Activated naive CD8-positive, alpha-beta T cell treated with anti-CD3 and anti-CD28 coated beads, Interleukin-2, amount 10 ng/mL, durations not matched to agents 7 days and 5 days (primary cell): ENCODE measurements at places on chromosomes 11 and 22. TPM values are rescaled to one million over a fixed set of nuclear protein-coding genes. Genes with fewer than 3 reads are reported as not detected.

- DNase-seq, result no peak
Measured at GRCh38 chr11:7924536-7924935, 6.5 kb downstream of the OR10A6 start.

DNA sequence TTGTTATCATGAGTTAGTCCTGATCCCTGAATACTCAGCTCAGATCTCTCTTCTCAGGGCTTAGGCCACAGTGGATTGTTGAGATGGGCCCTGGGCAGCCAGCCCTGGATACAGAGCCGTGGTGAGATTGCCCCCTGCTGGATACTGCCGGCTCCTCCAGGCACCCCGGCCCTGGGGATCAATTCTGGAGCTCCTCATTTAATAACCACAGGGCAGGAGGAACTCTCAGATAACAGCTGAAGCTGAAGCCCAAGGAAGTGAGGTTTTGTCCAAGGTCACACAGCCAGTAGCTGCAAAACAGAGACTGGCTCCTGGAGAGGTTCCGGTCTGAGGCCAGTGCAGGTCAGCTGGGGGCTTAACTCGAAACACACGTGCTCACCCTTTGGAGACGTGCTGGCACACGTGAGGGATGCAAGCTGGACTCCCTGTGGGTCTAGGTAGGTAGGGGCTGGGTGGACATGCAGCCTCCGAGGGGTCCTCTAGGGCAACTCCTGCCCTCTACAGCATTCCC lies 16.0 kb downstream of the USH1C start:
- peak; percentile 60 for DNase-seq

Gene CCDC188
- not detected for total RNA-seq

DNA sequence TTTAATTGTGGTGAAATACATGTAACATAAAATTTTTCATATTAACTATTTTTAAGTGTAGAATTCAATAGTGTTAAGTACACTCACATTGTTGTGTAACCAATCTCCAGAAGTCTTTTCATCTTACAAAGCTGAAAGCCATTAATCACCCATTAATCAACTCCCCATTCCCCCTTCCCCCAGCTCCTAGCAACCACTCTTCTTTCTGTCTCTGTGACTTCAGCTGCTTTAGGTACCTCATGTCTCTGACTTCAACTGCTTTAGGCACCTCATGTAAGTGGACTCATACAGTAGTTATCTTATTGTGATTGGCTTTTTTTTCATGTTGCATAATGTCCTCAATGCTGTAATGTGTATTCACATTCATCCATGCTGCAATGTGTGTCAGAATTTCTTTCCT lies 150.8 kb upstream of the NTM start:
- no peak for DNase-seq

DNA sequence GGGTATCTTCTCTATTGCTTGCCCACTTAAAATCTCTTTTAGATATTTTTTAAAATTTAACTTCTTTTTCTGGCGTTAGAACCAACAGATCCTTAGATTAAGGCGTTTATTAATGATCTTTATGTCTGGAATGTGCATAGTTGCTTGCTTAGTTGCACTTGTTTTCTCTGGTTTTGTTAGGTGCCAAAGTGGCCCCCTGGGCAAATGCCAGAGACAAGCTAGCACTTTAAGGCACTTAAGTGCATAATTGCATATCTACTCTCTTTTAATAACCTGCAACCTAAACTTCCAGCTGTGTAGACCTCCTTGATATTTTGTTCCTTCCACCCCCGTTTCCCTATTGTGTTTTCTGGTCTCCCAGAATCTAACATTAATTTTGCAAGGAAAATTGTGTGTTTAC lies 3.3 kb downstream of the RBM4 start:
- DNase-seq, result no peak

GRCh38 chr11:64643256-64643881 lies 52.3 kb downstream of the SLC22A12 start:
- no peak for DNase-seq

Gene MIAT
- total RNA-seq, result 229 TPM

DNA sequence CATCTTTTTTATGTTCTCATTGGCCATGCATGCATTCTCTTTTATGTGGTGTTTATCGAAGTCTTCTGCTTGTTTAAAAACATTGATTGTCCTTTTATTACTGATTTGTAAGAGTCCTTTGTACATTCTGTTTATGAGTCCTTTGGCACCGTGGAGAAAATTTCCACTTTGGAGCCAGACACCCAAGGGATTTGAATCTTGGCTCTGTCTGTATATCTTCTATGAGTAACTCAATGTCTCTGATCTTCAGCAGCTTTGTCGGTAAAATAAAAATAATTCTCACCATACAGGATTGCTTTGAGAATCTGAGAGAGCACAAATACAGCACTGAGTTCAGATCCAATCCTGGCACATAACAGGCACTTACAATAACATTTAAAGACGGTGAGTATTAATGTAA lies 12.8 kb upstream of the SORL1 start:
- DNase-seq, result no peak

- no peak for DNase-seq
Measured at GRCh38 chr11:33703788-33704187, 3.2 kb upstream of the C11orf91 start.

Gene OR6A2
- 0.08 TPM for total RNA-seq

DNA sequence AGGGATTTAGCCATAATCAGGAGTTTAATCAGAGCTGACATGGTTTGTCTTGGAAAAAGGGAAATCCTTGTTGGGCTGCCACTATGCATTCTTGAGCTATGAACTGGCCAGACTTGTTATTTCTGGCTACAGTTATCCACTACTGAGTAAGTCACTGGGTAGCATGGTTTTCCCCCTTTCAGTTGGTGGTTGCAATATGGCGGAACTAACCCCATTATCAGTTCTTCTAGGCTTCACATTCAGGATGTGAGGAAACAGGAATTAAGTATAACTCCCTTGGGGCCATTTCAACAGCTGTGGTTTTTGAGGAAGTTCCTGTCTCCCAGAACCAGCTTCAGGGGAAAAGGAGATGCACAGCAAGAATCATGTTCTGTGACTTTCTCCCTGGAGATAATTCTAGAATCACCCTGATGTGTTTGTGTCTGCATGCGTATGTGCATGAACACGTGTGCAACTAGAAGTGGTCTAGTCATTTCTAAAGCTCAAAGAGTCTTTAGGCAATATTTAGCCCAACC lies 103.0 kb upstream of the CD44 start:
- no peak for DNase-seq

Gene LGALS1
- 1,187 TPM for total RNA-seq

Gene TOB2
- total RNA-seq, result 35.7 TPM

DNA sequence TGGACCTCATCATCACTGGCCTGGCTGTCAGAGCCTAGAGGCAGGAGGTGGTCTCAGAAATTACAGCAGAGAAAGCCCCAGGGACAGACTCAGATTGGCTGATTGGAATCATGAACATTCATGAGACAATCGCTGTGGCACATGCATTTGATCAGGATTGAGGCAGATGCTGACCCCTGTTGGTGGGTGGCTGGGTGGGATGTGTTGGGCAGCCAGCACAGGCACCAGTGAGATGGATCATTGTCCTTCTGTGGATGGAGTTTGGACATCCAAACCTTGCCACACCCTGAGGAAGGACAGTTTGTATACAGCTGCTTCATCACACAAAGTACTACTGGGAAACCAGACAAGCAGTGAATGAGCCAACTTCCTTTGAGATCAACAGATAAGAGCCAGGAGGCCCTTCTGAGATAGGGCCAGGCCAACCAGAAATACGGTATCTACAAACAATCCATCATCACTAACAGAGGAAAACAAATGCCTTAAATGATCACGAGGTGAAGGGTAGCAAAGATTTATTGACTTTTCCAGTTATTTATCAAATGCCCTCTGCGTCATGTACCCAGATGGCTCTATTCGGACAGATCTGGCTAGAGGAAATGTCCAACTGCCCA lies 17.3 kb downstream of the COMMD9 start:
- DNase-seq, result no peak

Gene HOATZ
- total RNA-seq, result not detected

- DNase-seq, result no peak
Measured at GRCh38 chr11:94549146-94549545, 5.4 kb downstream of the FUT4 start.

Gene RASD2
- not detected for total RNA-seq

- DNase-seq, result no peak
Measured at GRCh38 chr11:116993599-116993998, 104.6 kb downstream of the SIK3 start.

DNA sequence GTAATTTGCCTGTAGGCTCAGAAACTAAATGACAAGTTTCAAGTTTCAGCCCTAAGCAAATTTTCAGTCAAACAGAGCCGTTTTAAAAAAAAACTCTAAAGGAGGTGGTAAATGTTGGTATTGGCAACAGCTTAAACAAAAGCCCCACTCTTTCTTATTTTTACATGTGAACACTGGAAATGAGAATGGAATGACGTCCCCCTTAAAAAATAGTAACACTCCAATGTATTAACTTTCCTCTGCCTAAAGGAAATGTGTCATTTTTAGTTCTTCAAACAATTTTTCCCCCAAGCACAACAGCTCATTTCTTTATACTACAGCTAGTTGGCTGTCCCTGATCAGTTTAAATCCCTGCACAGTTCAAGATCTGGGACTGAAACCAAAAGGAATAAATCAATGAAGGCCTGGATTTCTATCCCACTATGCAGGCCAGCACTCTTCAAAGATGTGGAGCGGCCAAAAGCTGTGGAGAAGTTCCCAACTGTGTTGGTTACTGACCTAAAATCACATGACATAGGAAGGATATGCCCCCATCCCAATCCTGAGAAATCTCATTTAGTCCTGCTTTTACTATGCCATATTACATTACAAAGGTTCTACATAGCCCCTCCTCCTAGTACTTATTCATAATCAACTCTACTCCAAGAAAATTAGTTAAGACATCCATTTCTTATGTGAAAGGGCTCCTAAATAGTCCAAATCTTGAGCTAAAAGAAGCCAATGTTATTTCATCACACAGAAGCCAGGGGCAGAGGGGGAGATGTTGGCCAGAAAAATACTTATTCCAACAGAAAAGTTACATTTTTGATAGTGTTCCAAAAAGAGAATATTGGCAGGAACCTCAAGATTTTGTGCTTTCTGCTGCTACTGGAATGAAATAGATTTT lies 95.9 kb downstream of the CADM1 start:
- DNase-seq, result no peak

Gene NFAM1
- total RNA-seq, result 0.22 TPM

- no peak for DNase-seq
Measured at GRCh38 chr11:103928802-103929161, 107.7 kb upstream of the DDI1 start.

DNA sequence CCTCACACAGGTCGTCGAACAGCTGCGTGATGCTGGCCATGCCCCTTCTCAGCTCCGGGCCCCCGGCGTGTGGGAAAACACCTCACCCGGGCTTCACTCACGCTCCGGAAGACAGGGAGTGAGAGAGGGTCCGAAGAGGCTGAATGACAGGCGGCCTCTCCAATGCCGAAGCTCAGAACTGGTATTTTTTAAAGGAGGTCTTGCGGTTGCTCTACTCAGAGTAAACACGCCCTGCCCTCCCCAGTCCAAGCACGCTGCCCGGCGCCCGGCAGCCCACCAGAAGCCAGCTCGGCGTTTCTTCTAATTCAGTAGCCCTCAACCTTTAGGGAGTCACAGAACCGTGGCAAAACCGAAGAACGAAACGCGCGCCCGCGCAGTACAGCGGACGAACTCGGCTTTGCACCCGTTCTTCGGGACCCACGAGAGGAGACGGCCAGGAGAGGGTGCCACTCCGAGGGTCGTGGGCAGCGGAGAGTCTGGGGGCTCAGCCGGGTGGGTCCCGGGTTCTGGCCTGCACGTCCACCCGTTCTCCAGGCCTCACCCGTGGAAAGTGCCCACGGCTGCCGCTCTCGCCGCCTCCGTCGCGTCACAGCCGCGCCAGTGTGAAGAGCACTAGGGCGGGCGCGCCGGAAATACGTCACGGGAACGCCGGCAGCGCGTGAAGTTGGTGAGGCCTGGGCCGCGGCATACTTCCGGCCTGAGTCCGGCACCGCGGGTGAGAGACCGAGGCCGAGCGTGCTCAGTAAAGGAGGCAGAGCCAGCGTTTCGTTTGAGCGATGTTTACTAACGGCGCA lies at the start of gene TUBGCP6:
TUBGCP6 (minus strand) TSS at position 604 of the 794 bp plus-strand sequence; CDS start at position 40, 564 bp downstream.
- DNase-seq, result peak; percentile 97

Gene MAPK12
- total RNA-seq, result 3.1 TPM

Gene NXPE4
- total RNA-seq, result not detected
